Skin of body (tissue), 3 donors: ENCODE measurements at places on chromosomes 3 and 15.
A peak's percentile ranks its signal among the peaks of the same experiment; 100 is the strongest.

DNA sequence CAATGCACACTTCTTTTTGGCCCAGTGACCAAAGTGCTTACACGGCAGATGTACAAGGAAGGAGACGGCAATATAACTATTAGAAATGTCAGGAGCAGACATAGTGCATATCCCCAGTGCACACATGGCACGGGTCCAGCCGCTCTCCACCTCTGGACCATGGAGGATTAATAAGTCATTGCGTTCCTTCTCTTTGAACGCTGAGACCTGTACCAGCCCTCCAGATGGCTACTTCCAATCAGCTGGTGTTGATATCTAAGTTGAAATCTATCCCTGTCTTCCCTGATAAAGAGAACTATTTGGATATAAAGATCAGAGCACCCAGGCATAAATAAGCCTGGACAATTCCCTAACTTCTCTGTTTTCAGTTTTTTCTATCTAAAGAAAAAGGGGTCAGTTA lies 212.5 kb downstream of the CADPS start:
- no peak for DNase-seq

- no peak for DNase-seq
Measured at GRCh38 chr3:32495609-32496008, 7.0 kb downstream of the CMTM6 start.

DNA sequence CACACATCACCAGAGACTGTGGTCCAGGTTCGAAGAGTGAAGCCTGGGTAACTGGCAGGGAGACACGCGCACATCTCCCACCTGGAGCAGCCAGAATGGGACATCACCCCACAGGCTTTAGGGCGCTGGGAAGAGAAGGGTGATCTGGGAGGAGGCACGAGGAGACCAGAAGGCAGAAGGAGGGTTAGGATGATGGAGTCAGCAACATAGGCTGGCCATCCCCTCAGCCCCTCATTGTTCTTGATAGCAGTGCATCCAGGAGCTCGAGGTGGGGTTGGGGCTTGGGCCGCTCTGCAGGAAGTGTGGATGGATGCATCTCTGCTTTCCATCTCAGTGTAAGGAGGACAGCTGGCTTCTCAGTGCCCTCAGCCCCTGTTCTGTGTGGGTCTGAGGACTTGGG lies 15.2 kb downstream of the PLA2G4F start:
- no peak for DNase-seq

DNA sequence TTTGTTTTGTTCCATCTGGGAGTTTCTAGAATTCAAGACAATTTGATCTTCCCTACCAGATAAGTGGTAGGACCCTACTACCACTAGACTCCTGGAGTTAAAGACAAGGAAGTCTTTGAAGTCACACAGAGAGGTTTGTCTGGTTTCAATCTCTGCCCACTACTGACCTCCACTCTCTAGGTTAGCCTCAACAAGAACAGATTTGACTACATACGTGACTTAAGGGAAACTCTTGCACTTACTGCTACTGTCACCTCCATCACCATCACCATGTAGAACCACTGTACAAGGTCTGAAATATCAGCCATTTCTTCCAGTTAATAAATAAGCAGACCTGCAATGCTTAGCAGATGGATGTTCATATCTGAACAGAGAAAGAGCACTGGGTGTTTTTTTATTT lies 148.3 kb upstream of the ARHGEF26 start:
- no peak for DNase-seq

DNA sequence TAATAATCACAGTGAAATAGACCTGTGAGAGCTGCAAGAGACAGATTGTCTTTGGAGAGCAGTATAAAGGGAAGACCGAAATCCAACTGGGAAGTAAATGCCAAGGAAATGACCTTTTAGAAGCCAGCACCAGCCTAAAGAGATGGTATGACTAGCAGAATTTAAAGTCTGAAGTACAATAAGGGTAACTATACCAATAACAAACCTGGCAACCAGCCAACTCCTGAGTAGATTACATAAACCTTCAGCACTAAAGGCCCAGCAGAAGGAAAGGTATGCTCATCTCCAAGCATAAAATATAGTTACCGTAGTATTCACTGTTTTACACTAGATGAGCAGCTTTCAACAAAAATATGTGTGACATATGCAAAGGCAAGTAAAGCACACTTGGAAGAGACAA lies 155.1 kb upstream of the SATB1 start:
- no peak for DNase-seq

GRCh38 chr3:32084870-32085269 lies 21.6 kb upstream of the GPD1L start:
- DNase-seq, result no peak

DNA sequence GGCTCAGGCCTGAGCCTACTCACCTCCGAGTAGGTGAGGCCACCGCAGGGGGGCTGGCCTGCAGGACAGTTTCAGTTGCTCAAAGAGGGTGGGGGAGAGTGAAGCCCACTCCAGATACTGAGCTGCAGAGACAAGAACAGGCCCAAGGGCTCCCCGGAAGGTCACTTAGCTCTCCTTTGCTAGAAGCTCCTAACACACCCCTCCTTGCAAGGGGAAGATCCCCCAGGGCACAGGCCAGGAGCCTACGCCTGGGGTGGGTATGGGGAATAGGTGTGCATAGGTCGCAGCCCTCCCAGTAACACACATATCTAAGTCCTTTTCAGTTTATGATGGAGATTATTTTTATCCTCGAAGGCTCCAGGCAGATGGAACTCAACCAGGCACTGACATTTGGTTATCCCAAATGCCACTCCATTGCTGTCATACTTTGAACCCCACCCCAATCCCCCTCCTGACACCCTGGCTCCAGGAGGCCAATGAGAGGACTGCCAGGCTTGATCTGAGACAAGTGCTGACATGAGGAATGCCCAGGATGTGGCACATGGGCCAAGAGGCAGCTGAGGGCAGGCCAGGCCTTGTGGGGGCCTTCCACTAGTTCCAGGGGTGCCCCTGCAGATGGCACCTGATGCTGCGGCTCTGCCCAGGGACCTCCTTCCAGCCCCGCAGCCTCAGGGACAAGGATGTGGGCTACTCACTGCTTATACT lies 1.1 kb upstream of the MUSTN1 start:
- DNase-seq, result peak; percentile 4

DNA sequence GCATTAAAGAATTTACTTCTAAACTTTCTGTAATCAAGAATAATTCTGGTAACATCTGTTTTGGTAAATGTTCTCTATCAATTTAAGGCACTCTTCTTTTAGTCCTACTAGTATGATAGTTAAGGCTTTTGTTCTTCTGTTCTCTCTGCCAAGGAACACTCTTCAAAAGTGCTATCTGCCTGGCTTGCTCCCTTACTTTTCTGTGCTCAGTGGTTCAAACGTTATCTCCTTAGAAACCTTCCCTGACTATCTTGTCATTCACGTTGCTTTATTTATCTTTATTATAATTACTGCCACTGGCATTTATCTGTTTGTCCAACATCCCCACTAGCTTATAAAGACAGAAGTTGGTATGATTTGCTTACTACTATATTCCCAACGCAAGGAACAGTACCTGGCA lies 59.2 kb downstream of the RFX7 start:
- DNase-seq, result no peak
